Stimulated activated CD4-positive, alpha-beta T cell treated with anti-CD3 and anti-CD28 coated beads, Interleukin-12 subunit alpha, Interleukin-12 subunit beta, amount 100 ng/mL, for 4 hours (primary cell): ENCODE measurements at places on chromosomes 7 and 10.
A peak's percentile ranks its signal among the peaks of the same experiment; 100 is the strongest.

DNA sequence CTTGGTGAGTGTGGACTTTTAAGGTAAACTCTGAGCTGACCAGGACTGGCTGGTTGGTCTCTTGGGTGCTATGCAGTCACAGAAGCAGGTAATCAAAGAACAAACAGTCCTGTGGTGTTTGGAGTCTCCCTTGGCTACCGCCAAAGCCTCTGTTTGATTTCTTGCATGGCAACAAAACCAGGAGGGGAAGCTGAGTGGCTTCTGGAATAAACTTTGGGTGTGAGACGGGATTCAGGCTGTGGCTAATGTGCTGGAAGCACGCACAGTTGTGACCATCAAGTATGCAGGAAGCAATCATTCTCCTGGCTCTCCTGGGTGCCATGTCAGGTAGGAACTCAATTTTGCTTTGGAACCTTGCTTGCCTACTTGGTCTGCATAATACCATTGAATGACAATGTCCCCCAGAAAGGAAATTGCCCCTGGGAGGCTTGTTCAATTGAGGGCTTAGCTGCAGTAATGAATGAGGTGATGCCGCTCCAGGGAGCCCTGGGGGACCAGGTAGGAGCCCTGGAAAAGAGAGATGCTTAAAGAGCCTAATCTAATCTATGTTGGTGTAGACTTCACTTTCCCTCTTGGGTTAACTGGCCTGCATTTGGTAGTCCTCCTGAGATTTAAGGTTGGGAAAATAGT, at the start of gene CDHR3:
Gene CDHR3, plus strand, starts transcription at position 227 of the 630 bp plus-strand sequence. Its CDS starts 55 bp downstream, at position 282.
- no peak for DNase-seq

DNA sequence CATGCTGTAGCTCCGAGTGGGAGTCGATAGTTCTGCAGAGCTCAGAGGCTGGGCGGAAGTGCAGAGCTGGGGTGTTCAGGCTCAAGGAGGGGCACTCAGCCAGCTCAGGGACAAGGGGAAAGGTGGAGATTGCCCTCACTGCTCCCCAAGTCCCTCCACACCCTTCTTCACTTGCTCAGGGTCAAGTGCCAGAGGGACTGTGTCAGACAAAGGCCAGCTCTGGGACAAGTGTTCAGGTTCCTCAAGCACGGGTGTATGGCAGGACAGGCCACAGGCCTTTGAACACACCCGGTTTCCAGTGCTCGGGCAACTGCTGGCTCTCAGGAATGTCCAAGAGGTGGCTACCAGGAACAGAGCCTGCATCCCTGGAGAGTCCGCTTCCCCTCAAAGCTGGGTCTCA, 293.0 kb upstream of the PODXL start:
- no peak for DNase-seq

GRCh38 chr7:40583667-40584444, 449.1 kb downstream of the SUGCT start:
- no peak for DNase-seq

GRCh38 chr10:33290321-33291052, 44.0 kb downstream of the NRP1 start:
- DNase-seq, result no peak

- DNase-seq, result no peak
Measured at GRCh38 chr10:74925708-74926107, 99.3 kb downstream of the KAT6B start.

- DNase-seq, result no peak
Measured at GRCh38 chr10:76433161-76434005, 1002.0 kb downstream of the LRMDA start.

DNA sequence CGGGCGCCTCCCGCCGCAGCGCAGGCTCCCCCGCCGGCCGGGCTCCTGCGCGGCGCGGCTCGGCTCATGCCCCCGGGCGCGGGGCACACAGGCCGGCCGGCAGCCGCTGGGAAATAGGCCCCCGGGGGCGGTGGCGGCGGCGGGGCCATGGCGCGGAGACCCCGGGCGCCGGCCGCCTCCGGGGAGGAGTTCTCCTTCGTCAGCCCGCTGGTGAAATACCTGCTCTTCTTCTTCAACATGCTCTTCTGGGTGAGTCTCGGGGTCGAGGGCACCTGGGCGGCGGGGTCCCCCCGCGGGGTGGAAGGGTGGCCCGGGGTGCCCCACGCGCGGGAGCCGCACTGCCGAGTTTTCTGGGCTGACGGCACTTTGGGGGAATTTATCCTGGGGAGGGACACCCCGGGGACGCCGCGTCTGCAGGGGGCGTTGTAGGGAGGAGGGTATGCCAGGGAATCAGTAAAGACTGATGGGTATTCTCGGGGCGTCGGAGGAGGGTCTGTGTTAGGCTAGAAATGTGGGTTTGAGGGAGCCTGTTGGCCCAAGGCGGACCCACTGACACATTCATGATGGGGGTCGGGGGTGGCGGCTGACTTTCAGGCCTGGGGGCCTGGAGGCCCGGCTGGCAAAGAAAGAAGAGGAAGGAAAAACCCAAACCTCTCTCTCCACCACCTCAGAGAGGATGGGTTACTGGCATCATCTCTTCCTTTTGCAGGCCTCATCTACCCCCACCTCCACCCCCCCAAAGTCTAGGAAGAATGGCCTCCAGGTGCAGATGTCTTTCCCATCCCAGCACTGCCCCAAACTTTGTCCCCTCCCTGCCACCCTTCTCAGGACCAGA, 544 bp downstream of the TSPAN33 start:
- peak; percentile 30 for DNase-seq

- DNase-seq, result no peak
Measured at GRCh38 chr7:12711124-12711523, 23.7 kb downstream of the ARL4A start.

DNA sequence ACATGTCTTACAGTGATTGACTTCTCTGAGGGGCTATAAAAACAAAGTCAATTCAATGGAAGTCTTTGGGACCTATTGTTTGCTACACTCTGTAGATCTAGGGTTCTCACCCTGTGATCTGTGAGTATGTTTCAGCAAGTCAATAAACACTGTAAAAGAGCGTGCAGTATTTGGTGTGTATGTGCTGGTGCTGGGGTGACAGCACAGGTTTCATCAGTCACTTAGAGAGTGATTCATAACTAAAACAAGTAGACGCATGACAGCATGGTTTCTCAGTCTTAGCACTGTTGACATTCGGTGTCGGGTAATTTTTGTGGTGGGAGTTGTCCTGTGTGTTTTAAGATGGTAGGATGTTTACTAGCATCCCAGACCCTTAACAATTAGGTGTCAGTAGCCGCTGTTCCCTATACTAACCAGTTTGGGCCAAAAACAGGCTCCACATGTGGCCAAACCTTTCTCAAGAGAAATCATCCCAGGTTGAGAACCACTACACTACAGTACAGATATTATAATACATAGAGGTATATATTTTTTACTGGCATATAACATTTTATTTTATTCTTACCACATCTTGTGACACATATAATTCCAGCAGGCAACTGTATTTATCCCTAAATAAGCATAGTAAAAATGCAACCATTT, 411.8 kb downstream of the ARL4A start:
- DNase-seq, result no peak

DNA sequence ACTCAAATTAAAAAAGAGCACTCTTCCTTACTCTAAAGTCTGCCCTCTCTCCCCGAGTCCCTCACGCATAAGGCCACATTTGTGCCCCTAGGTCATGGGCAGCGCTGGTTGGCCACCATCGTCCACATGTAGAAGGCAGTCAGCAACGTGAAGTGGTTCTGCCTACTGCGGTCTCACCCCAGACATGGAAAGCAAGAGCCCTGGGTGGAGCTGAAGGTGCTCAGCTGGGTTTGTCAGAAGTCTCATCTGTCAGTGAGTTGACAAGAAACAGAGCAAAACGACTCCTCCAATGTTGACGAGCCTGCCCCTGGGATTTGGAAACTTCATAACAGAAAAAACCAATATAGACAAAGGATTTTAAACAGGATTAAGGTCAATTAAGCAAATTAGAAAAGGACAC, 192.3 kb upstream of the PRSS58 start:
- no peak for DNase-seq

- DNase-seq, result no peak
Measured at GRCh38 chr7:98911916-98912315, 33.6 kb downstream of the TRRAP start.

DNA sequence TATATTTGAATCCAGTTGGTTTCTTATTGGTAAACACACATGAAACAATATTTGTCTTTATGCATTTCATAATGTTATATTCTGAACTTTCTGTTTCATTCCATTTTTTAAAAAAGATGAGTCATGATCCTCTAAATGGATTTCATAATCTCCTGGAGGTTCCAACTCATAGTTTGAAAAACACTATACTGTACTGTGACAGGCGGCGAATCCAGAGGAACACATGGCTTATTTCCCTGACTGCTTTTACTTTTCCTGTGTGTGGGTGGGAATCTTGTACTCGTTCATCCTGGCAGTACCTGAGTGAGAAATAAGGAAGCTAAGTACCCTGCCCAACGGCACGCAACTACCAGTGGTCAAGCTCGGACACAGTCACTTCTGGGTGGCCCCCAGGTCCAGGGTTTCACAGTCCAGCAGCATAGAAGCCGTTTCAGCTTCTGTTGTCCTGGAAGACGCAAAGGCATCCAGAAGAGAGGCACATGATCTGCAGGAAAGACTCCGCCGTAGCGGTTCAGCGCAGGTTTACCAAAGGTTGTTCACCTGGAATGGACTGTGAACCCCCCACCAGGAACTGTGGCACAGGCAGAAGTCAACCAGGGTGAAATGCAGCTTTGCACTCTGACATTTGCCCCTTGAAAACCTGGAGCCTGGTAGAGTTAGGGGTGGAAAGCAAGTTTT, 117.7 kb downstream of the CCNY start:
- no peak for DNase-seq

DNA sequence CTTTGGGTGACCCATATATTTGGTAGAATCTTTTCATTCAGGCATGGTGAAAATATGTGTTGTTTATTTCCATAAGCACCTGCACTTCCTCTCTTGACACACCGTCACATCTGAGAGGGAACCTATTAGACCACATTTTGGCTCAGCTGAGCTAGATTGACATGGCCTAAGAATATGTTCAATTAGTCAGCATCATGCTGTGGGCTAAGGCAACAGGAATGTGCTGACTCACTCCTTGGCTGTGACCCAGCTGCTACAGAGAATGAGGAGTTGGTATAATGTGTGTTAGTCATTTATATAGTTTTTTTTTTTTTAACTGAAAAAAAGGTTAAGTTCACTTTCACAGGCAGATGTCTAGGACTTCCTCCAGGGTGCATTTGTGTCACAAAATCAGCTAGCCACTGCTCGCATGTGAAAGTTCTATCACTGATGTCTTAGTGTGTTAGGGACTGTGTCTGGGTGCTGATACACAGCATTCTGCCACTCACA, 180.6 kb downstream of the SEMA3E start:
- no peak for DNase-seq

DNA sequence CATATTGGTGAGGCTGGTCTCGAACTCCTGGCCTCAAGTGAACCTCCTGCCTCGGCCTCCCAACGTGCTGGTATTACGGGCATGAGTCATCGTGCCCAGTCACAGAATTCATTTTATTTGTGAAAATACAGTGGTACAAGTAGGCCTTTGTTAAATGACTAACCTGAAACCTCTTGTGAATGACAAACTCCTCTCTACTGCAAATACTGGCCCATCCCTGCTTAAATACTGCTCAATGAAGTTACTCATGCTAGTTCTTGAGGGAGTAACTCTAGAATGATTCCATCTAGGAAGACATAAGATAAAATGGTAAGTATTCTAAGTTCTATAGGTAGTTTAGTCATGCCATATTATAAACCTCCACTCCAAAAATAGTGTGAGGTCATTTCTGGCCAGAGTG, 80.7 kb downstream of the UBE2H start:
- no peak for DNase-seq

DNA sequence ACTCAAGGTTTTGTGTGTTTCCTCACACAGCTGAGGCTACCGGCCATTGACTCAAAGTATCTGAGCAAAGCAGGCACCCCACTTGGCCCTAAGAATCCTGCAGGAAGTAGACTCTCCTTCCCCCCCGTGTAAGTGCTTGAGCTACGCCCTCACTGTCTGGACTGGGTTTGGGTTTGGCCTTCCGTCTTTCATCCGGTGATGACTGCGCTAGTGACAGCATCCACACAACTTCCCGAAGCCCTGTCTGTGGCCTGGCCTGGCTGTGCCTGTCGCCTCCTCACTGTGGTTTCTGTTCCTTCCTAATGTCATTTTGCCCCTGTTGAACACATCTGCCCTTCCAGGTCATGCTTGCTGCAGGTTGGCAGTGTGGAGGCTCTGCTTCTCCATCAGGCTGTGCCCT, 14.5 kb downstream of the C7orf57 start:
- no peak for DNase-seq

DNA sequence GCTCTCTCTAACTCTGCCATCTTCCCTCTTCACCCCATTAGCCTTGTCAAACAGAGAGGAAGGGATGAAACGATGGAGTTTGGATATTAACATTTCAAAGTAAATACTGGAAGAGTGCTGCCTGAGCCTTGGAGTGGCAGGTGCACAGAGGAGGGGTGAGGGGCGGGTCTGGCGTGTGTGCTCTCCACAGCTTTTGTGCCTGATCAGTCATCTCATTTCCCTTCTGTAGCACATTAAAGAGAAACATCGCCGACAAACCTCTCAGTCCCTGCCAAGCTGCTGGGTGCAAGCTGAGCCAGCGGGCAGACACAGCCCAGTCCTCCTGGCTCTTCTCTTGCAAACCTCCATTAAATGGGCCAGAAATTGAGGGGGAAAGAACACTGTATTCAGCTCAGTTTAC, 76.2 kb downstream of the SLIT1 start:
- no peak for DNase-seq

DNA sequence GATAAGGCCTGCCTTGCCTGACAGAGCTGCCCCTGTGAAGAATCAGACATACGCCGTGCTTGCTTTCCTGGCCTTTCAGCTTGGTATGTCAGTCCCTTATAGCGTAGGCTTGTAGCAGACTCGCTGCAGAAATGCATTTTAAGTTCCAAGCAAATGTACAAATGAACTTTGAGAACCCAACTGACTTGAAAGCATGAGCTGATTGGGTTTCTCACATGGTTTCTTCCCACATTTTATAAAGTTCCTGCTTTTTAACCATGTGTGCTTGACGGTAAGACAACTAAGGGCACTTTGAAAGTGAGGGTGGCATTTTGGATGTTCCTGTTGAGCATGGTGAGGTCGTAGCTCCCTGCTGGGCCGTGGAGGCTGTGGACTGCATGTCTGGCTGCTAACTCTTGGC, 62.6 kb downstream of the CCNY start:
- no peak for DNase-seq

DNA sequence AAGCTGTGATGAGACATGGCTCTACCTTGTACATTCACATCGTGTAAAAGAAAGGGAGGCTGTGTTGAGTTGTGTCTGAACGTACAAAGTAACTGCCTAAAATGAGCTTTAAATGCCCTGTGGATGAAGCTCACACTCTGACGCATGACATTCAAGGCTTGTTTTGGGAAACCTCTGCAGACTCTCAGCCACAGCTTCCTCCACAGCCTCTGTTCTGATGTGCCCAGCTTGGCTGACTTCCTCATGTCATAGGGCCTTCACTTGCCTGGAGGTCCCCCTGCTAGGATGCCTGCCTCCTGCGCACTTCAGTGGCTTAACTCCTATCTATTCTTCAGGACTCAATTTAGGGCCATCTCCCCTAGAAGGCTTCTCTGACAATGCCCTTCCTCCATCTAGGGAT, 230.0 kb upstream of the HABP2 start:
- no peak for DNase-seq
